HT-29 (cell line): ENCODE measurements at places on chromosomes 12 and 14.
A peak's percentile ranks its signal among the peaks of the same experiment; 100 is the strongest.

- no peak for DNase-seq
These were observed 167.3 kb downstream of the ZFP36L1 start for GRCh38 chr14:68625366-68626090.

DNA sequence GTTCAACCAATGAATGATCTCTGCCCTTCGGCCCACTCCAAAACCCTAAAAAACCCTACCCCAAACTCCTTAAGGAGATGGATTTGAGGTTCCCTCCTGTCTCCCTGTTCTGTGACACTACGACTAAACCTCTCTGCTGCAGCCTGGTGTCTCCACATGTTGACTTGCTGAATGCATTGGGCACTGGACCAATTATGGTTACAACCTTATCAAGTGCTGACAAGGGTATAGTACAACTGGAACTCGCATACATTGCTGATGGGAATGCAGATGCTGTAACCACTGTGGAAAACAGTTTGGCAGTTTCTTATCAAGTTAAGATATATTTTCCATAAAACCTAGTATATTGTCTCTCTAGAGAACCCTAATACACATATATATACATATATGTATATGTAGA, 6.3 kb upstream of the DICER1 start:
- DNase-seq, result no peak

GRCh38 chr14:104666981-104667380, 22.4 kb upstream of the INF2 start:
- DNase-seq, result no peak

DNA sequence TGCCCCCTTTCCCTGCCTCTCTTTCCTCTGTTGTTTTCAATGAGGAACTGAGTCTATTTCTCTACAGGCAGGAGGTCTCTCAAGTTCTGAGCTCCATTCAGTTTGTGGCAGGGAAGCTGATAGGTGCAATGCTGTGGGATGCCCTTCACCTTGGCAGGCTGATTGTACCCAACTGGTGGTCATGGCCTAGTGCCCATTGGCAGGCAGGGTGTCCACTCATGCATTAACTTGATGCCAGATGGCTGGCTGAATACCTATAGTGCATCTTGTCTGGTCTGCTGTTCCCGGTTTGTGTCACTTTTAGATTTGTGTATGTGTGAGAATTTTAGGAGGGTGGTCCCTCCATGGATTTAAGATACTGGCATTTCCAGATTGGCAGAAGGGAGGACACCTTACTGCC, 20.0 kb upstream of the ITGA5 start:
- no peak for DNase-seq

DNA sequence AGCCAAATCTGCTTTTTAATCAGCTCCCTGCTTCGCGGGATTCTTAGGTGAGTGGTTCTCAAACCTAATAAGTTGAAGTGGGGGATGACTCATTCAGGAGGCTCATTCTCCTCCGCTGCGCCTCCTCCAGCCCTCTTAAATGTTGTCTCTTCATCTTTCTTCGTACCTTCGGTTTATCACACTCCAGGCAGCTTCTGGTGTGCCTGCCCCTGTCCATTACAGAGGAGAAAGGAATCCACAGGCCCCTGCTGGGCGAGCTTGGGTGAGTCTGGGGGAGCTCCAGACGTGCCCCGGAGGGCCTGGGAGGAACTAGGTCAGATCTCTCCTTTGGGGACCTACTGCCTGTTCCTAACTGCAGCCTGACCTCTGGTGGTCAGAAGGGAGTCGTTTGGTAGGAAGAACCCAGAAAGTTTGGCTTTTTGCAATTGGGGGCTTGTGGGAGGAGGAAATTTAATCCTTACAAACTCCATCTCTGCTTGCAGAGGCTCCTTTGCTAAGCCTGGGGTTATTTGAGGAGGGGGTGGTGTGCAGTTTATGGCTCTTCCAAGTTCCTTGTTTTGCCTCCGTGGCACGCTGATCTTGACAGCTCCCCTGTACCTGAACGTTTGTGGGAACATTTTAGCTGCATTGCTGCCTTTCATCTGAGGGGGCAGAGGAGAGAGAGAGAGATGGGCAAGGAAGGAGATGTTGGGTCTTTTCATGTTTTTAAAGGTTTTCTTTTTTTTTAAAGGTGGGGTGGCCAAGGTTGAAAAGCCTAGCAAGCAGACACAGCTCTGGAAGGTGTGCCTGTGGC, 84.1 kb upstream of the GNG2 start:
- peak; percentile 39 for DNase-seq

- no peak for DNase-seq
These were observed 7.4 kb upstream of the YBX3 start for GRCh38 chr12:10730559-10730958.

GRCh38 chr12:114163771-114164170, 197.6 kb upstream of the RBM19 start:
- peak; percentile 21 for DNase-seq

- no peak for DNase-seq
These were observed 63.4 kb upstream of the NCOR2 start for GRCh38 chr12:124630791-124631313.

DNA sequence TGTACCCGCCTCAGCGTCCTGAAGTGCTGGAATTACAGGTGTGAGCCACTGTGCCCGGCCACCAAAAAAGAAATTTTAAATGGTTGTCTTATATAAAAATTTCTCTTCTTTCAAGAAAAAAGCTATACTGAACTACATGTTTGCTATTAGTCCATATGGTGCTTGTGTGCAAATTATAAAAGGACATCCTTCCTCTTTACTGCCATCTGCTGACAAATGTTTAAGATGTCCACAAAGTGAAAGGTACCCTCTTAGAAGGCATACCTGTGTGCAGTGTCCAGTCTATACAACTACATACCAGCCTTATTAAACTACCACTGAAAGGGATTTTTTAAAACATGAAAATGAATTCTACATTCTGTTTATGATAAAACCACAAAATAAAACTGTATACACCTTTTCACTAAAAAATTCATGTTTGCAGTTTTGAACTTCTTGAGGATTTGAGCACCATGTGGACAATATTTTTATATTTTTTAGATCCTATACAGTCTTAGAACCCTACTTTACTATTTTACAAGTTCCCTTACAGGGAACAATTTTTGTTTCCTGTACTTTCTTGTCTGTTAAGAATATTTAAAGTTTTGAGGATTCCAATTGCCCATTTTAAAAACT, 32.8 kb upstream of the TOMM20L start:
- peak; percentile 40 for DNase-seq

DNA sequence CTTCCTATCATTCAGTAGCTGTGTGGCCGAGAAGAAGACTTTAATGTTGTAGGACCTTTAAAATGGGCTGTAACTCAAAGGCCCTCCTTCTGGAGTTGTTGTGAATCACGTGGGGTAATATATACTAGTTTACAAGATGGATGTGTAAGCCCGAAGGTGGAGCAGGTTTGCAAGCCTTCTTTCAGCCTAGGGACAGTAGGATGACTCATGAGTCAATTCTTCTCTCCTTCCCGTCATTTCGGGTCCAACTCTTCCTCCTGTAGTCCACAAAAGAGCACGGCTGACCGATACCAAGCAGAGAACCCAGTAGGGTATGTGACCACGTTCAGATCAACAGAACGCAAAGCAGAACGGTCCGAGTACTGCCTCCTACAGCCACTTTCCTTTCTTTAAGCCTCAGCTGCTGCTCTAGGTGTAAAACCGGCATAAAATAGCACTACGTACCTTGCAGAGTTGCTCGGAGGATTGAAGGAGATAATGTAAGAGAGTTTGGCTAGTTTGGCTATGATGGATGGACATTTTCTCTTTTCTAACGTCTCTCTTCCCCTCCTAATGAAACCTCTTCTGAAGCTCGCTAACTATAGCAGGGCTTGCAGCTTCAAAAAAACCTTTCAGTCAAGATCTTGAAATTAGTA, 1.3 kb upstream of the RASSF3 start:
- DNase-seq, result peak; percentile 87

- DNase-seq, result peak; percentile 98
These were observed 41.9 kb upstream of the NCOR2 start for GRCh38 chr12:124609041-124609989.

DNA sequence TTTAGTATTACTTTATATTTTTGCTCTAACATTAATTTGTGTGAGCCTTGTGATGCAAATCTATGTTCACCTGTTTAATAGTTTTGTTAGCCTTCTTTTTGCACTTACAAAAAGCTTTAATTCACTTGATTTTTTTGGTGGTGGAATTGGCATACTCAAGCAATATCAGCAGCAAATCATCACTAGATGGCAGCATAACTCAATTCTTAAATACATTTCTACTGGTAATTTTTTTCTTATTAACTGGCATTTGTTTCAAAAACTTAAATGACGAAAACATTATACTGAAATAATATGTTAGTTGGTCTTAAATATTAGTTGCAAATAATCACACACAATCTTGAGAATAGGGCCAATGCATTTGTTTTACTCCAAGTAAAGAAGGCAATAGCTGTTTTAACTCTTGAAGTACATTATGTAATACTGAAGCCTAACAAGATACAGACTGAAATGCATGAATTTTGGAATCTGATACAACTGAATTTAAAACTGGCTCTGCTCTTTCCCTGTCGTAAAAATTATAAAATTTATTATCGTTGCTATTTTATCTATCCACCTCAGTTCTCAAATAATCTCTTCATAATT, 151.5 kb downstream of the ATXN7L3B start:
- peak; percentile 81 for DNase-seq

DNA sequence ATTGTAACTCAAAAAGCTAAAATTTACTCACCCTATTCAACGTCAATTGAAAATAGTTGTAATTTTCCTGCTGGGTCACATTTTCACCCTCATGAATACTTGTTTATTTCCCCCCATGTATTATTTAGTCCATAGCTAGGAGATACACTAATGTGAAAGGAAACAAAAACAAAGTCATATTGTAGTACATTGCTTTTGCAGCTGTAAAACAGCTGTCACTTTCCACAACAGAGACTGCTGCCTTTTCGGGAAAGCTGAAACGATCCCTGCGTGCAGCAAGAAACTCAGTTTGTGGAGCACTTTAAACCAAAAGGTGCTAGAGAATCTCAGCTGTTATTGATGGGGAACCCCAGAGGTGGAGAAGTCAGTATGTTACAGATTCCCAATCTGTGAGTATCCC, 4.3 kb downstream of the RACGAP1 start:
- DNase-seq, result no peak

- DNase-seq, result no peak
These were observed 23.6 kb upstream of the AMN1 start for GRCh38 chr12:31752450-31752849.

GRCh38 chr12:19596434-19597166, 157.3 kb downstream of the AEBP2 start:
- DNase-seq, result no peak

DNA sequence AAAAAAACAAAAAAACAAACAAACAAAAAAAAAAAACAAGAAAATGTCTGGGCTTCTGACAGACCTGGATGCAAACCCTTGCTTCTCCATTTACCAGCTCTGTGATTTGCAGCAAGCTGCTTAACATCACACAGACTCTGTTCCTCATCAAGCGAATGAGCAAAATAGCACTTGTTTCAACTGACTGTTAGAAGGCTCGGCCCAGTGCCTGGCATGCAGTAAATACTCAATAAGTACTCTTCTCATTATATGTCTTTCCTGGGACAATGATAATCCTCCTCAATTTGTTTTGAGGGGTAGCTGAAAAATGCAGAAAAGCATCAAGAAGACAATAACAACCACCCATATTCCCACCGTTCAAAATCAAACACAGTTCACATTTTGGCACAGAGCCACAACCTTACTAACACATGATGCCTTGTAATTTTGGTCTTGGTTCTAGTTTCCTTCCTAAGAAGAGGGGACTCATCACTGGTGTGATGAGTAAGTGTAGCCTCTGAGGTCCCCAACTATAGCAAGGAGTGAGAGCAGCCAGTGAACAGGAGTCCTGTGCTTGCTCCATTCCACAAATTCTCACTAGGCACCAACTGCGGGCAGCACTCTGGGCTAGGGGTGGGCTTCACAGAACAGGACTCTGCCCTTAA, 60.4 kb downstream of the TTC7B start:
- no peak for DNase-seq

DNA sequence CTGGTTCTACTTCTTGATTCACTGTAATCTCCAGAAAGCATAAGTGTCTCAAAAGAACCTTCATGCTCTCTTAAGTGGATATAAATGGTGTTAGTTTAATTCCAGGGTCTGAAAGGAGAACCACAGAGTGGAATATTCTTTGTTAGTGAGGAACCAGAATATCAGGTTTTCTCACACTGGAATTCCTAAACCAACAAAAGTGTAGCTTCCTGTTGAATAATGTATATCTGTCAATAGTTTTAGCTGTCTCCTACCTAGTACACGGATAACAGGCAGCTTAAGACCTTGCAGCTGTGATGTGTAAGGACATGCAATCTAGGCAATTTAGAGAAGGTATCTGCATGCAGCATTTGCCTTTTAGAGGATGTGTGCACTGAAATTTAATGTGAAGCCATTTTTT, 24.0 kb downstream of the LRIG3 start:
- peak; percentile 18 for DNase-seq

DNA sequence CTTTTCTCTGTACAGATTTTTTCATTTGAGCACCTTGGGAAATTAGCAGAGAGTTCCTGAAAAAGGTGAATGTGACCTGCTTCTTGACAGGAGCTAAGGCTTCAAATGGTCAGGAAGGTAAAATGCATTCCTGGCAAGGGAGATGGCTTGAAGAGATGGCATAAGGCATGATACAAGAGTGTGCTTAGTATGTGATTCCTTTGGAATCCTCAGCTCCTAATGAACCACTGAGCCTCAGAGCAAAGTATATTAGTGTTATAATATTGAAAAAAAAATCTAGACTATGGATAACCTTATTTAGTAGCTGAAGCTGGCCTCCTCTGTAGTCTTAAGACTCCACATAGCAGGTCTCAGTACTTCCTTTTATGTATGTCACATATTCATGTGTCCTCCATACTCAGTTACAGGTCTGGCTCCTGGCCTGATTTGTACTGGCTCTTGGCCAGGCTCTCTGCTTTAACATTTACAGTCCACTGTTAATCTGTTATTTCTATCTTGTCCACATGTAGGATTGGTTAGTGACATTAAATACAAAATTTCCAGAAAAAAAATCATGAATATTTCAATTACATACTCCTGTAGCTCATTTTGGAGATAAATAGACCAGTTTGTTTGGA, 17.9 kb downstream of the TOGARAM1 start:
- no peak for DNase-seq

GRCh38 chr12:14868916-14869506, 16.6 kb downstream of the MGP start:
- DNase-seq, result no peak

DNA sequence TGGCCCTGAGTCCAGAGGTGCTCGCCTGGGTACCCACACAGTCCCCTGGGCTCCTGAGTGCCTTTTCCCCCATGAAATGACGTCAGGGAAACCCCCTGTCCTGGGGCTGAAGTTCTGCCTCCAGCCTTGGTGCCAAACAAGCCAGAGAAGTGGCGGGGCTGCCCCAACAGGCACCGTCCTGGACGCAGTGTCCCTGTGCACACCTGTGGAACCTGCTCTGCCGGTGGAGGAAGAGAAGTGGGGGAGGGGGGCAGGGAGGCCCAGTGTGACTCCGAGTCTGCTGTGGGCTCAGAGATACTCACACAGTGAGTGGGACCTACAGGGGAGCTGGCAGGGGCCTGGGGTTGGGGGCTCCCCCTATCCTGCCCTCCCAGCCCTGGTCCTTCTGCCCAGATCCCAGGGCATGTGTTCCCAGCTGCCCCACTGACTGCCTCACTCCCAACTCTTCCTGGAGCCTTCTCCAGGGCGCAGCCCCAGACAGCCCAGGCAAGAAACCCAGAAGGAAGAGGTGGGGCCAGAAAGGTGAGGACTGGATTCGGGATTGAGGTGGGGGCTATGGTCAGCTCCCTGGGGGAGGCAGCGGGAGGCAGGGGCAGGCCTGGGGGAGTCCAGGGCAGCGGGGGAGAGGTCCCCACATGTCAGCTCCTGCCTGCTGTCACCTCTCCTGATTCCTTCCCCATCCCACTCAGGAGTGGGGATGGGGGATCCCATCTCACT, 24.7 kb downstream of the CCDC85C start:
- DNase-seq, result peak; percentile 52
